ENCODE measurements at places on chromosomes 3 and 15. TPM values are rescaled to one million over a fixed set of nuclear protein-coding genes. Genes with fewer than 3 reads are reported as not detected.

TMEM266 gene
- total RNA-seq, result not detected

GRCh38 chr3:159947220-159947619 lies 41.4 kb upstream of the IL12A start:
- no peaks in the 10 kb centered on the region for H3K4me1 ChIP-seq
- H3K27ac ChIP-seq, result no peak overlapping the region
- no peaks in the 10 kb centered on the region for H3K36me3 ChIP-seq
- no peaks in the 10 kb centered on the region for H3K27me3 ChIP-seq

DNA sequence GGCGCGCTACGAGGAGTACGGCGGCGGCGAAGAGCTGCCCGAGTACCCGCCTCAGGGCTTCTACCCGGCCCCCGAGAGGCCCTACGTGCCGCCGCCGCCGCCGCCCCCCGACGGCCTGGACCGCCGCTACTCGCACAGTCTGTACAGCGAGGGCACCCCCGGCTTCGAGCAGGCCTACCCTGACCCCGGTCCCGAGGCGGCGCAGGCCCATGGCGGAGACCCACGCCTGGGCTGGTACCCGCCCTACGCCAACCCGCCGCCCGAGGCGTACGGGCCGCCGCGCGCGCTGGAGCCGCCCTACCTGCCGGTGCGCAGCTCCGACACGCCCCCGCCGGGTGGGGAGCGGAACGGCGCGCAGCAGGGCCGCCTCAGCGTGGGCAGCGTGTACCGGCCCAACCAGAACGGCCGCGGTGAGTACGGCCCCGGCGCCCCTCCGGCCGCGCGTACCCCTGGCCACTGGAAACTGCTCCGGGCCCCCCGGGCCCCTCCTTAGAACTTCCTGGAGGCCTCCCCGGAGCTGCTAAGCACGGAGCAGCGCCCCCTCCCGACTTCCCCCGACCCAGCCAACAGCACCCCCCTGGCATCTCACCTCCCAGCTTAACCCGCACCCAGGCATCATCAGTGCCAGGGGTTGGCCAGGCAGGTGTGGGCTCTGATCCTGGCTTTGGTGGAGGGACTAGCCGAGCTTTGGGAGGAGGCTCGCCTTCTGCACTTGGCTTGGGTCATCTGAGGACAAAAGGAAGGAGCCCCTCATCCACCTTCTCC lies 1.4 kb downstream of the LOXL1 start:
- H3K36me3 ChIP-seq, result no peaks in the 10 kb centered on the region
- no peaks in the 10 kb centered on the region for H3K27me3 ChIP-seq
- H3K4me1 ChIP-seq, result peaks cover 66% of the 10 kb centered on the region
- H3K4me3 ChIP-seq, result no peak overlapping the region
- DNase-seq, result peak; percentile 87

TOPBP1 gene
- total RNA-seq, result 42.0 TPM

GRCh38 chr3:128348805-128349531 lies 117.7 kb downstream of the DNAJB8 start:
- no peak overlapping the region for H3K27ac ChIP-seq
- DNase-seq, result no peak
- H3K4me1 ChIP-seq, result no peaks in the 10 kb centered on the region
- peaks cover 9% of the 10 kb centered on the region for H3K36me3 ChIP-seq
- H3K4me3 ChIP-seq, result no peak overlapping the region
- no peaks in the 10 kb centered on the region for H3K27me3 ChIP-seq

GP9 gene
- total RNA-seq, result not detected

DNA sequence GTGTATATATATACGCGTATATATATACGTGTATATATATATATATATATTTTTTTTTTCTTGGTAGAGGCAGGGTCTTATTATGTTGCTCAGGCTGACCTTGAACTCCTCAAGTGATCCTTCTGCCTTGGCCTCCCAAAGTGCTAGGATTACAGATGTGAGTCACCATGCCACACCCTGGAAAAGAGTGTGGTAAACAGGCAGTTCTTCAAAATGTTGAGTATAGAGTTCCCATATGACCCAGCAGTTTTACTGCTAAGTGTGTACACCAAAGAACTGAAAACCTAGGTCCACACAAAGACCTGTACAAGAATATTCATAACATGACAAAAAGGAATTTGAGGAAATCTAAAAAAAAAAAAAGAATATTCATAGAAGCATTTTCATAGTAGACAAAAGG lies 71.8 kb upstream of the GCNT3 start:
- DNase-seq, result no peak
- H3K4me1 ChIP-seq, result no peaks in the 10 kb centered on the region
- H3K36me3 ChIP-seq, result no peaks in the 10 kb centered on the region
- no peak overlapping the region for H3K4me3 ChIP-seq
- H3K27ac ChIP-seq, result no peak overlapping the region

- H3K4me3 ChIP-seq, result no peak overlapping the region
- H3K36me3 ChIP-seq, result no peaks in the 10 kb centered on the region
- no peaks in the 10 kb centered on the region for H3K27me3 ChIP-seq
- H3K27ac ChIP-seq, result no peak overlapping the region
- peaks cover 18% of the 10 kb centered on the region for H3K4me1 ChIP-seq
These were observed 72.5 kb downstream of the ATP2B2 start for GRCh38 chr3:10432931-10433330.

SMAD3 gene
- total RNA-seq, result 197 TPM

- H3K27ac ChIP-seq, result no peak overlapping the region
- no peaks in the 10 kb centered on the region for H3K27me3 ChIP-seq
- no peaks in the 10 kb centered on the region for H3K36me3 ChIP-seq
These were observed 16.6 kb downstream of the GUCA1C start for GRCh38 chr3:108936924-108937689.

- H3K4me3 ChIP-seq, result no peak overlapping the region
- H3K4me1 ChIP-seq, result no peaks in the 10 kb centered on the region
- H3K36me3 ChIP-seq, result no peaks in the 10 kb centered on the region
- H3K27me3 ChIP-seq, result no peaks in the 10 kb centered on the region
- no peak for DNase-seq
- no peak overlapping the region for H3K27ac ChIP-seq
These were observed 92.6 kb downstream of the ERC2 start for GRCh38 chr3:56375654-56376053.

GRCh38 chr15:92584105-92584504 lies 71.5 kb downstream of the FAM174B start:
- H3K27me3 ChIP-seq, result no peaks in the 10 kb centered on the region
- no peaks in the 10 kb centered on the region for H3K4me1 ChIP-seq
- DNase-seq, result no peak
- H3K27ac ChIP-seq, result no peak overlapping the region
- H3K4me3 ChIP-seq, result no peak overlapping the region

PRSS50 gene
- total RNA-seq, result not detected

GRCh38 chr15:96959501-96959900 lies 629.0 kb downstream of the NR2F2 start:
- H3K36me3 ChIP-seq, result no peaks in the 10 kb centered on the region
- H3K27me3 ChIP-seq, result no peaks in the 10 kb centered on the region
- H3K4me3 ChIP-seq, result no peak overlapping the region
- no peak overlapping the region for H3K27ac ChIP-seq

- H3K36me3 ChIP-seq, result no peaks in the 10 kb centered on the region
- no peak for DNase-seq
- H3K4me3 ChIP-seq, result no peak overlapping the region
- no peaks in the 10 kb centered on the region for H3K27me3 ChIP-seq
These were observed 256.6 kb upstream of the TPRG1 start for GRCh38 chr3:188915127-188915526.

RHOV gene
- total RNA-seq, result not detected
